HuH-7.5 (cell line): ENCODE measurements at places on chromosomes 7 and 10.

DNA sequence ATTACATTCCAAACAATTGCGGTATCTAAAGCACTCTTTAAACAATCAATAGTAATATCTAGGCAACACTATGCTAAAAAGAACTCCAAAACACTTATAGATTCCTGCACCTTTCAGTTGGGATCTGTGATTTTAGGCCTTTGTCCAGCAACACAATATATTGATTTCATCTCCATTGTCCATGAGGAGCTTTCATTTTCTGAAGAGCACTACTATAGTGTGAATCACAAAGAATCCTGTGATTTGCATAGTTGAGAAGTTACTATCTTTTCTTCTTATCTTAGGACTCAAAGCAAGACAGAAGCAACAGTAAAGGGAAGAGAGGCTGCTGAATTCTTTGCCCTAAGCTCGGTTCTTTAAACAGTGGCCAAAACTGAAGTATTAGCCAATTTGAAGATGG, 846.8 kb downstream of the IPMK start:
- no peak for DNase-seq

GRCh38 chr10:76119515-76119914, 688.1 kb downstream of the LRMDA start:
- no peak for DNase-seq

- no peak for DNase-seq
Measured at GRCh38 chr7:15757041-15758000, 70.8 kb upstream of the MEOX2 start.

DNA sequence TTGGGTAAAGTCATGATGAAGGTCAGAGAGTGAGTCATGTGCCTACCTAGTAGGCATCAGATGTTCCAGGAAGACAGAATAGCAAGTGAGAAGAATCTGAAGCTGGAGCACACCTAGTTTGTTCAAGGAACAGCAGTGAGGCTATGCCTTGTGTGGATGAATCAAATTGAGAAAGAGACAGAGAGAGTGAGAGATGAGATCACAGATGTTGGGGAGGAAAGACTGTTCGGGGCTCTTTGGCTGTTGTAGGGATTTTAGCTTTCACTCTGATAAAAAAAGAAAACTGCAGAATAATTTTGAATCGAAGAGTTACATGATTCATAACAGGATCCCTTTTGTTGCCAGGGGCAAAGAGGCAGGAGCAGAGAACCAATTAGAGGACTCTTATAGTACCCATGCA, 6.3 kb downstream of the LIPF start:
- DNase-seq = no peak

DNA sequence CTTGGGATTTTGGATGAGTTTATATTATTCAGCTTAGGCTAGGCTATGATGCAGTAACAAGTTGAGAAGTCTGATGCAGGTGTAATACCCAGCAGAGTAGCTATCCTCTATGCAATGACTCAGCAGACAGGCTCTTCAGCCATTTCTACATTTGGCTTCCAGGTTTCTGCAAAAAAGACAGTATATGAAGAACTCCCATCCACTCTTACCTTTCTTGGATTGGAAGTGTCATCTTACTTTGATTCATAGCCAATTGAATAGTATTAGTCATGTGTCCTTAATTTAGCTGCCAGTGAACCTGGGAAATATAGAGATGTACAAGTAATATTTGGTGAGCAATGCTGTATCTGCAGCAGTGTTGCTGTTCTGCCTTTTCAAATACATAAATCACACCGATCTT, 127.8 kb upstream of the NPSR1 start:
- DNase-seq = no peak

- DNase-seq = no peak
Measured at GRCh38 chr7:156662277-156662676, 21.7 kb downstream of the RNF32 start.
